ENCODE measurements at places on chromosomes 6 and 20.

DNA sequence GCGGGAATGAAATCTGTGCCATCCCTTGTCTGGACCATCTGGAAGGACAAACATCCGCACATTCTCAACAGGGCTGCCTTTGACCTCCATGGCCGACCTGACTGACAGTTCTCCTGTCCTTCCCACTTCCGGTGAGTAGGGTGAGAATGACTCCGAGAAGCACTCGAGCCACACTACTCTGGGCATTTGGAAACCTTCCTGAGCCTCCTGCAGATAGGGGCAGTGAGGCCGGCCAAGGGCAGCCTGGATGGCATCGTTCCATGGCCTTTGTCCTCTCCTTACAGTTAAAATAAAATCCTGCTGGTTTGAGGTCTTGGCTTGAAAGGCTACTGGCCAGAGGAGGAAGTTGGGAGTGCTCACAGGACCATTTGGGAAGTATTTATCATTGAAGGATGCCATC, 70.9 kb upstream of the QKI start:
- DNase-seq: no peak

DNA sequence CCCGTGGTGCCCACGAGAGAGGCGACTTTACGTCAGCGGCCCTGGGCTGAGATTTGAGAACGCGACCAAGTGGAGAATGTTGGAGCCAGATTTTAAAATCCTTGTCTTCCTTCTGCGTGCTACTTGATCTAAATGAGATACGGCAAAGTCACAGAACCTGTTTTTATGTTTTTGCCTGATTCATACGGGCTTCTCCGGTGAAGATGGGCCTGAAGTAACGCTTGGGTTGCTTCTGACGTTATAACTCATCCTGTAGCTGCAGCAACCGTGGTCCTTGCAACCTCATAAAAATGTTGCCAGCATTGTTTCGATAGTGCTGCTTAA, 462 bp upstream of the SLC35B3 start:
- no peak for DNase-seq

DNA sequence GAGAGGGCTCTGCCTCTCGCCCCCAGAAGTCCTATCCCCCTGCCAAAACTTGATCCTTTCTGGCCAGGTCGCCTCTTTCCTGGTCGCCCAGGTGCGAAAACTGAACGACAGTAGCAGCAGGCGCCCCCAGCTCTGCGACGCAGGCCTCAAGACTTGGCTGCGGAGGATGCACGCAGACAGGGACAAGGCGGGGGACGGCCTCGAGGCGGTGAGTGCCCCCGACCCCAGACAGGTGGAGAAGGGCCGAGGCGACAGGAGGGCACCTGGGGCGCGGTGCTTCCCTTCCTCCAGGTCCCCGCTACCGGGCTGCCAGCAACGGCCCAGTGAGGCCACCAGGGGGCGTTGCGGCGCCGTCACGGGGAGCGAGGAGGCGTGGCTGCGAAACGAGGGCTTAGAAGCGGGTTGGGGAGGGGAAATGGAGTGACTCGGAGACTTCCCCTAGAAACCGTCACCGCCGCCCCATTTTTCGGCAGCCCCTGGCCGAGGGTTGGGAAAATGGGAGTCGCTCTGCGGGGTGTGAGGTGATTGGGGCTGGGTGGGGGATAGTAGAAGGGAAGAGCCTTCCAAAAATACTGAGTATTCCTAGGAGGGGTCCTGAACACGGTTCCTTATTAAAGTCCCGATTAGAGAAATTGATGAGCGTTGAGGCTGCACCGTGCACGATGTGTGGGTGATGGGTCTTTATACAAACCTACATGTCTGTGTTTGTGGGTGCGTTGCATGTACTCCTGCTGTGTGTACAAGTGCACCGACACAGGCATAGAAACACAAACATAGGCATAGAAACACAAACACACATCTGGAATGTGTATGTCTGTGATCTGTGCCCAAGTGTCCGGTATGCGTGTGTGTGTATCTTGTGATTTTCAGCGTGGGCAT, 44.6 kb downstream of the ARHGAP40 start:
- peak; percentile 80 for DNase-seq

GRCh38 chr6:37365791-37366190, 12.0 kb downstream of the RNF8 start:
- DNase-seq: no peak

GRCh38 chr6:15842727-15843117, 179.9 kb upstream of the DTNBP1 start:
- no peak for DNase-seq

DNA sequence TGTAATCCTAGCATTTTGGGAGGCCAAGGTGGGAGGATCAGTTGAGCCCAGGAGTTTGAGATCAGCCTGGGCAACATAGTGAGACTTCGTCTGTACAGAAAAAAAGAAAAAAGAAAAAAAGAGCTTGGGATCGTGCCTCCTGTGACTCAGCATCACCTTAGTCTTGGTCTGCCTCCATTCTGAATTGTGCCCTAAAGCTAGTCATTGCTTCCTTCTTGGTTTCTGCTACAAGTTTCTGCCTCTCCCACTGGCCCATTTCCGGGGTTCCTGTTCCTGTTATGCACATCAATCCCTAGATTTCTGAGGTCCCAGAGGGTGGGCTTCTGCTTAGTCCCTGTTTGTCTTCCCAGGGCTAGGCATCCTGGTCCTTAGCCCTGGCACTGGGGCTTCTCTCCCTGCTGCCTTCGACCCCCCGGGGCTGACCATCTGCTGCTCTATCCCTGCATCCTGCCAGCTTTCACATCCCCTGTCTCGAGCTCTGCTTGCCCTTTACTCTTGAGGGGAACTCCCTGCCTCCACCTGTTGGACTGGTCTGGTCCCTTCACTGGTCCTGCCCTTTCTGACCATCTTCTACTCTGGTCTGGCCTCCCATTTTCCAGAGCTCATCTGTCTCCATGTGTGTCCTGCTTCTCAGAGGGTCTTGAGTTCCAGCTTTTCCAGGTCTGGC, 77.5 kb upstream of the ESR1 start:
- no peak for DNase-seq

GRCh38 chr6:90028995-90029635, 134.8 kb downstream of the GJA10 start:
- DNase-seq: no peak

GRCh38 chr6:46539866-46540265, 48.6 kb upstream of the RCAN2 start:
- no peak for DNase-seq

GRCh38 chr6:127518710-127519468, at the start of gene MTCL3:
Gene MTCL3 (minus strand): TSS chr6:127519335.
- no peak for DNase-seq

DNA sequence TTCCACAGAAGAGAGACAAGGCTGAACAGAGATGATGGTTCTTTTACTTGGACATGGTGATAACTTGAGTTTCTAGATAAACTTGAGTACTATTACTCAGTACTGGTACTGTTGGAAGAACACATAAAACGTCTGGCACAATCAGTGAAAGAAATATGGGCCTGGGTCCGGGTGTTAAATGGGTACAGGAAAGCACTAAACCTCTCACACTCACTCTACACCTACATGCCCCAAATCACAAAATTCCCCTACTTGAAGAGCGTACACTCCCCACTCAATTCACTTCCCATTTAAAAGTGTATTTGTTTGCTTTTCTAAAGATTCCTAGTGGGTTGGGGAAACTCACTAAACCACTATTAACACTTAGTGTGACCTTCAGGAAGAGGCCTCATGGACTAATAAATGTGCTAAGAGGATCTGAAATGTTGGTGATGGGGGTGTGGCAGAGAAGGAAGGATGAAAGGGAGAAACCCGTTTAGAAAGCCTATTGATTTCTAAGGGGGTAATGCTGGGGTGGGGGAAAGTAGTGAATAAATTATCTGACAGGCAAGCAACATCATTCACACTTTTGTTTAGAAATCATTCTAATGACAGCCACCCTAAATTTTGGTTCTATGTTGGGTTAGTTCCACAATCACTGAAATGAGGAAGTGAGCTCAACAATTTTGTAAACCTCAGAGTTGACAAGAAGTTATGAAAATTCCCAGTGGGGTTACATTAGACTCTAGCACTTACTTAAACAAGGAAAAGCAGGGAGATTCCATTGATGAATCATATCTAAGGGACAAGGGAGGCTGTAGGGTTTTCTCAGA, 222.6 kb upstream of the MARCKS start:
- no peak for DNase-seq

GRCh38 chr6:143222801-143223231, 162.1 kb downstream of the AIG1 start:
- DNase-seq: no peak

DNA sequence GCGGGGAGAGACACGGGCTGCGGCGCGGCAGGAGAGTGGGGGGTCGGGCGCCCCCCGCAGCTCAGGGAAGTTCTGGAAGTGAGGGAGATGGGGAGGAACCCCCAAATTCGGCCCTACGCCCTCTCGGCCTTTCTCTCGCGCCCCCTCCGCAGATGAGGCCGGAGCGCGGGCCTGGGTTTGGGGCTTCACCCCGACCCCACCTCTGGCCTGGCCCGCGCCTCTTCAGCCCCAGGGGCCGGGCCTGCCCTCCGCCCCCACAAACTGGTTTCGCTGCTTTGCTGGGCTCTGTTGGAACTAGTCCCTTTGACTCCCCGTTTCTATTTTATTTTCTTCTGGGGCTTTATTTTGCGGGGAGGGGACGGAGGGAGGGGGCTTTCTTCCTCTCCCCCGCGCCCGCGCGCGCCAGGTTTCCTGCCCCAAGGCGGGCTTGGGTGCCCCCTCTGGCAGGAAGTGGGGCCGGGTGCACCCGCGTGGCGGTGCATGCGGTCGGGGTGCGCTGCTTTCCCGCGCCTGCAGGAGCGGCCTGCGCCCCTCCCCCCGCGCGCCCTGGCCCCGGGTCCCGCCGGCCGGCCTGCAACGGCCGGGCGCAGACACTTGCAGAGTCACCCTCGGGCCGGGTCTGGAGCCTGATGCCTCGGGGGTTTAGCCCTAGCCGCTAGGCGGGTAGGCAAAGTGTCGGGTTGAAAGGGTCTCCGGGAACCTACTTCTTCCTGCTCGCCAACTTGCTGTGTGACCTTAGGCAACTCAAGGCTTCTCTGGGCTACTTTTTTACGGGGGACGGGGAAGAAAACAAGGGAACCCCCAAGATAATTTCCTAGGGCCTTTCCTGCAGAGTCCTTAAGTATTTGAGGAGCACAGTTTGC, 1.3 kb downstream of the HMGA1 start:
- peak; percentile 70 for DNase-seq

DNA sequence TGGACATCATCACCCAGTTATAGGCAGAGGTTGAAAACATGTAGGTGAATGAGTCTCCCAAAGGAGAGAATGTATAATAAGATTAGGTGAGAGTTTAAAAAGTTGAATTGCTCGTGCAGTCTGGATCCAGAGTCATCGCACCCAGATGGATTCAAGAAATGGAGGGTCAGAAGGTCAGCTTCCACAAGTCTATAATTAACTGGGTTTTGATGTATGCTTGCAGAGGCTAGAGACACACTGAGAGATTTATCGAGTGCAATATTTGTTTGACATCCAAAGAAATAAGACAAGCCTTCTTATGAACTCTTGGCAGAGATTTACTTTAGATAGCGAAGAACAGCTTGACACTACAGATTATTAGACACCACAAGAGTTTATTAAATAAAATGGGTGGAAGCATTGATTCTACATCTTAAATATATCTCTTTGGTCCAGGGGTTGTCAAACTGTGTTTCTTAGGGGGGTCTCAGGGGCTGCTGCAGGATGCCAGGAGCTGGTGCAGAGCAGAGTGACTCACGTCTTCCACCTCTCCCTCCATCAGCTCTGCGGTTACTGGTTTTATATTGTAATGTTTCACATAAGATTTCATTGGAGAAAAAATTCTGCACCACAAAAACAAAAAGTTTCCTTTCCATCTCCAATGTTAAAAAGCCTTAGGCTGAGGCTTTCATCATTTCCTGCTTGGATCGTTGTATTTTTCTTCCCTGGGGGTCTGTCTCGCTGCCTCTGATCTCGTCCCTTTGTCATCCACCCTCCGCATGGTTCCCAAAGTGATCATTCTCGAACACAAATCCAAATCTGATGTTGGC, 176.2 kb upstream of the AHI1 start:
- no peak for DNase-seq

- no peak for DNase-seq
Observed at GRCh38 chr20:24665196-24665595, 195.8 kb downstream of the SYNDIG1 start.

DNA sequence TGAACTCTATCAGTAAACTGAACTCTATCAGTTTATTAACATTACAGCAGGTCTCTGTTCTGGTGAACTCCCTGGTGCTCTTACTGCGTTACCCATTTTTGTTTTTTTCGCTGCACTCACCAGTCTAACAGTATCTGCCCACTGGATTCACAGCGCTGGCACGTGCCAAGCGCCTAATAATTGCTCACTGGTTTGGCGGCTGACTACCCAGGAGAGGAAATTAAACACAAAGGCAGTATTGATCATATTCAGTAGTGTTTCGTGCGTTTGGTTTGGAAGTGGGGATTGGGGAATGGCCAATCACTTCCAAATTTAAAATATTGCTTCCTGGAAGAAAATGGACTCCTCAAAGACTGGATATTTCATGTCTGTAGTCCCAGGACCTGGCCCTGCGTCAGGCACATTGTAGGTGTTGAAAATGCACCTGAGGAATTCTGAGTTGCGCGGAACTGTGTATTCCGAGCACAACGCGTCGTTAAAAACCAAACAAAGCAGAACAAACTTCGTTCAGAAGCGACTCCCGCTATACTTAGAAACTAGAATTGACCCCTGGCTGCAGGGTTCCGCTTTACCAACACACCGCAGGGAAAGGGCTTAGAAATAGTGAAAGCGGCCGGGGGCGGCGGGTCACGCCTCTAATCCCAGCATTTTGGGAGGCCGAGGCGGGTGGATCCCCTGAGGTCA, 1.1 kb upstream of the RPS12 start:
- peak; percentile 6 for DNase-seq

DNA sequence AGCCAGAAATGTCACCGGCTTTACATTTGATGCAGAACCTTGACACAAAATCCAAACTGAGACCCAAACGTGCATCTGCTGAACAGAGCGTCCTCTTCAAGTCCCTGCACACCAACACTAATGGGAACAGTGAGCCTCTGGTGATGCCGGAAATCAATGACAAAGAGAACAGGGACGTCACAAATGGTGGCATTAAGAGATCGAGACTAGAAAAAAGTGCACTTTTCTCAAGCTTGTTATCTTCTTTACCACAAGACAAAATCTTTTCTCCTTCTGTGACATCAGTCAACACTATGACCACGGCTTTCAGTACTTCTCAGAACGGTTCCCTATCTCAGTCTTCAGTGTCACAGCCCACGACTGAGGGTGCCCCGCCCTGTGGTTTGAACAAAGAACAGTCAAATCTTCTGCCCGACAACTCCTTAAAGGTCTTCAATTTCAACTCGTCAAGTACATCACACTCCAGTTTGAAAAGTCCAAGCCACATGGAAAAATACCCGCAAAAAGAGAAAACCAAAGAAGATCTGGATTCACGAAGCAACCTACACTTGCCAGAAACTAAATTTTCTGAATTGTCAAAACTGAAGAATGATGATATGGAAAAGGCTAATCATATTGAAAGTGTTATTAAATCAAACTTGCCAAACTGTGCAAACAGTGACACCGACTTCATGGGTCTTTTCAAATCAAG, 108.4 kb downstream of the RTN4IP1 start:
- peak; percentile 39 for DNase-seq

GRCh38 chr6:80667006-80667405, 560.5 kb downstream of the BCKDHB start:
- DNase-seq: no peak

Data from activated CD4-positive, CD25-positive, alpha-beta regulatory T cell (primary cell).